ENCODE measurements at places on chromosomes 3 and 15.

DNA sequence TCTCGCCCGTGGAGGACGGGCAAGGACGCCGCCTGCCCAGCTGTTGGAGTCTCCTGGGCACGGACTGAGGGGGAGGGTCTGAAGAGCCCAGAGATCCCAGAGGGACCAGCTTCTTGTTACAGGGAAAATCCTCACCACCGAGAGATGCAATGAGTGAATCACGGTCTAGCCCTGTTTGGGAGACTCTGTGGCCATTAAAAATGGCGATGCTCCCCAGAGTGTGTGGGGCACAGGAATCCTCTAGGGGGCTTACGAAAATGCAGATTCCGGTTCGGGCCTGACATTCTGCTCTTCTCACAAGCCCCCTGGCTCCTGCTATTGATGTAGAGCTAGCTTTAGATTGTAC lies 35.5 kb upstream of the EPHB3 start:
- DNase-seq = no peak

GRCh38 chr3:133211449-133211848 lies 173.3 kb downstream of the TMEM108 start:
- DNase-seq = no peak

DNA sequence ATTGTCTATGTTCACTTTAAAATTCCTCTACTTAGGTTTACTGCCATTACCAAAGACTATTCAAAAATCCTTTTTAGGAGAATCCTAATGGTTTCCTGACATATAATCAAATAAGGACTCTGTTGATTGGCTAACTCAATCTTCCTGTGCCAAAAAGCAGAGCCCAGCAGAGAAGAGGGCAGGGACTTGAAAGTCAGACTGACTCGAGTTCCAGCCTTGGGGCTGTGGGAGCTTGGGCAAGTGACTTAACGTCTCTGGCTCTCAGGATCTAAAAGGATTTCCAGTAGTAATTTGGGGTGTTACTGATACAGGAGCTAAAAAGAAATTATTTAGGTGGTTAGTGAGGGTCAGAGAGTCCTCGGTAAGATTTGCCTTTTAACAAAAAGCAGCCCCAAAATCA lies 10.9 kb downstream of the CCR5 start:
- DNase-seq = no peak

DNA sequence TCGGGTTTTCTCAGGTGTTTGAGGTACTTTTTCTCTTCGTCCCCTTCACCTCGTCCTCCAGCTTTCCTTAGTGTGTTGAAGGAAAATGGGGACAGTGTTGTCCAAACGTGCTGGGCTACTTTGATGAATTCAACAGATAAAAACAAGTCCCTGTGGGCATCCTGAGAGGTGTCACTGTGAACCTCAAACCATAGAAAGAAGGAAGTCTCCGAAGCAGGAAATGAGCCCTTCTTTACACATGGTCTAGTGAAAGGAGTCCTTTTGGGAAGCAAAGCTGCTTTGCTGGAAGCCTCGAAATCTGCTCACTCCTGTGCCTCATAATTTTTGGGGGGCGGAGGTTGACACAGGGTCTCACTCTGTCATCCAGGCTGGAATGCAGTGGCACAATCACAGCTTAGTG lies 10.6 kb downstream of the IL17RB start:
- no peak for DNase-seq

DNA sequence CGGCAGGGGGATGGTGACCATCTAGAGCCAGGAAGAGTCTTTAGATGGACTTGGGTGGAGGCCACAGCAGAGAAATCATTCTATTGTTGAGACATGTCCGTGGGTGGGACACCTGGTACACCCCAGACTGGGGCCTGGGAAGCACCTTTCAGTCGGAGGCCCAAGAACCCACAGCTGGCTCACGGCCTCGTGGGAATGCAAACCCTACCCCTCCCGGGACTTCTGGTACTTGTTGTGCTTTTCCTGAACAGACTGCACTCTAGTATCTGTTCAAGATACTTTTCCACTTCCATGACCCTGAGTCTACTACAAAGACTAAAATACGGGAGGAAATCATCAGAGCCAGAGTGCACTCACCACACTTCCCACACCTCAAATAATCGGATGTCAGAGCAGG lies 60.7 kb downstream of the BDH1 start:
- no peak for DNase-seq

- DNase-seq = no peak
Measured at GRCh38 chr3:113751141-113751540, 4.3 kb downstream of the ATP6V1A start.

DNA sequence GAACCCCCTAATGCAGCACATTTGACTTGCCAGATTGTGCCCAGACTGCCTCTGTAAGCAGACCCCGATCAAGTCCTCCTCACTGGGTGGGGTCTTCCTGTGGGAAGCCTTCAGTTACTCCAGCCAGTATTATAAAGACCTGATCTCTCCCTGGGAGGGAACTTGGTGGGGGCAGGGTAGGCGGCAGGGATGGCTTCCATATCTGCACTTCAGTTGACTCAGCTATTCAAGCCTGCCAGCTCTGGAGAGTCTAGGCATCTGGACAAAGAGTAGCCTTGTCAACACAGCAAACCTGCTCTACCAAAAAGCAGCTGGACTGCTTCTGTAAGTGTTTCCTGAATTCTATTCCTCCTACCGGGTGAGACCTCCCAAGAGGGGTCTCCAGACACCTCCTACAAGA lies 21.0 kb upstream of the SLC25A38 start:
- DNase-seq = no peak

- DNase-seq = no peak
Measured at GRCh38 chr15:42143356-42143755, 13.1 kb downstream of the PLA2G4F start.

GRCh38 chr3:78287085-78287484 lies 1247.2 kb downstream of the ROBO2 start:
- DNase-seq = no peak

DNA sequence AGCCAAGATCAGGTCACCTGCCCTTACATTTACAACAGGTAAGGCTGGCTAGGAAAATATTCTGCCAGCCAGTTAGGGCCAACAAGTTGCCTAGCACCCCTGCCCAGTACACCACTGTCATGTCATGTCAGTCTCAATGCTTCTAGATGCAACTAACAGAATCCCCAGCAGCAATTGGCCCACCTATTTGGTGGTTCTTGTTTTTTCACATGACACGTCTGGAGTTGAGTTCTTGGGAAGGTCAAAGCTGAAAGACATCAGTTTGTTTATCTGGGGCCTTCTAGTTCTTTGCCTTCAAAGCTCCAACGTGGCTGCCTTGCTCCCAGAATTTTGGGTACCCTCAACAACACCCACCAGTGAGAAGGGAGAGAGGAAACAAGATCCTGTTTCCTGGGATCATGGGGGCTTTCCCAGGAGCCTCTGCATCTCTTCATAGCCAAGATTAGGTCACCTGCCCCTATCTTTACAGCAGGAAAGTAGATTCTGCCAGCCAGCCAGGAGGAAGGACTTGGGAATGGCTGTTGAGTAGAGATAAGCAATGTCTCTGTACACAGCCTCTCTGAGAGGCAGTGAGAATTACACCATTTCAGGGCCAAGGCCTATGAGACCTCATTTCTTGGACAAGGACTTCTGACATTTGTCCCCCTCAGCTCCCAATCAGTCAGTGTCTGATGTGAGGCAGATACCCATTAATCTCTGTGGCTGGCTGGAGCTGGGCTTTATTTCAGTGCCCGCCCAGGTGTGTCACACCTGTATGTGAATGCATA lies 8.6 kb downstream of the GPX1 start:
- no peak for DNase-seq

DNA sequence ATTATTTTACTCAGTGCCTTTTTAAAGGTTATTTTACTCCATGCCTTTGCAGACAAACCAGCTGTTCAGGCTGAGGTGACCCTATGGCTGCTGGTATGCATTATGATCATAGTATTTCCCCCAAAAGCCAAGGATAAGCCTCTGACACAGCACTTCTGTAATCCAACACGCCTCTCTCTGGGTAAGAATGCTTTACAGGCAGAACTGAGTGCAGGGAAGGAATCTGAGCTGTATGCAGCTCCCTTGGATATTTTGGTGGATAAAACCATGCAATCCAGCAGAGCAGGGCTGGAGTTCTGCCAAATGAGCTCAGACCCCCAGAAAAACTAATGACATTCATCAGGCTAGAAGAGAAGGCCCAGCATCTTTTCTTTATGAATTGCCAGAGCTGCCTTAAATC lies 11.7 kb upstream of the MAP1A start:
- no peak for DNase-seq

- no peak for DNase-seq
Measured at GRCh38 chr3:107430996-107431245, 53.7 kb downstream of the CCDC54 start.

DNA sequence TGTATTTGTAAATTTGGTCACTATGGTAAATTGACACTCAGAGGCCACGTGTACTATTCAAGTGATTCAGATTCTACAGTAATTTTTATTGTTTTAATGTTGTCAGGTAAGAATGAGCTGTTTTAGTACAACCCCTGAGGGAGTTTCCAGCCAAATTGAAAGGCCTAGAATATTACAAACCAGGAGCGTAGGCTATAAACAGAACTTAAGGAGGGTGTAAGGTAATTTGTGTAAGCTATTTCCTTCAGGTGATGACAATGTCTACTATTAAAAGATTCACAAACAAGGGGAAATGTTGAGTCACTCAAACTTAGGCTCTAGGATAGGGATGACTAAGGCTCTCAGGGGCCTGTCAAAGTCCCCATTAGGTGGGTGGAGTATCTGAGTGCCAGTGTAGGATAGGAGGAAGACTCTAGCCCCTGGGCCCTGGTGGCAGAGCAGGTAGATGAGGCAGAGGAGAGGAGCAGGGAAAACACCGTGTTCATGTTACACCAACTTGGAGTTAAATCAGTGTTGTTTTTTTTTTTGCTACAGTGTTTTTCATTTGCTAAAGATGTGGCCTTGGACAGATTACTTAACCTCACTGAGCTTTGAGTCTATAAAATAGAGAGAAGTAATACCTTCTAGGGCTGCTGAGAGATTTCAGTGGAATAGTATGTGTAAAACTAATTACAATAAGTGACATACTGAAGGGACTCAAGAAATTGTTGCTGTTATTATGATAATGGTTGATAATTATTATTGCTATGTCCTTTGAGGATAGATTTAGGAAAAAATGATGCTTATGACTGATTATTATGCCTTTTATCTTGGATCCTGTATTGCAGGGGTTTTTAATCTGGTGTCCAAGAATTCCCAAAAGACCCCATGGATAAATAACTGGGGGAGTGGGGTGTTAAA lies 10.3 kb downstream of the TM4SF1 start:
- DNase-seq = no peak

GRCh38 chr15:51782357-51782896 lies 31.0 kb downstream of the TMOD2 start:
- DNase-seq = no peak

DNA sequence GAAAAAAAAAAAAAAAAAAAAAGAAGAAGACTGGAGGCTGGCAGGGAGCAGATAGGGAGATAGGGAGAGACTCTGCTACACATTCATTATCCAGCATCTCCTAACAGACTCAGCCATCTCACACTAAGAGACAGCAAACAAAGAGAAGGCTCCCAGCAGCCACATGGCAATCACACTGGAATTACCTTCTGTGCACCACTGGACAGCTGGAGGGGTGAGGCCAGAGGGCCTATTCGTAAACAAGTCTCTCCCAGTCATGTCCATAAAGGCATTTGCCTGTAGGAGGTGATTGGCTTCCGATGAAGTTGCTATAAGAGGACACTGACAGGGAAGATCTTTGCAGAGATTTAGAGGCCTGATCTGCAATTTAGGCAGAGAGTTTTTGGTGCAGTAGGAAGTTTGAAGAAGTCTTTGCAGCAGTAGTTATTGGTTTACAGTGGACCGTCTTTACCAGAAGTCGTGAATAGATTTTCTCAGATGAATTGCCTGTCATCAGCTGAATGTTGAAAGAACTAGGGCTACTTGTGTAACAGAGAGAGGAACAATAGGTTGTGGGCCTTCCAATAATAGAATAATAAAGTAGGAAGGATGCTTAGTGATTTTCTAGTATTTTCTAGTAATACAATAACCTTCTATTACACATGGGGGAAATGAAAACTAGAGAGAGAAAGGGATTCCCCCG lies 89.7 kb downstream of the TP63 start:
- no peak for DNase-seq

- DNase-seq = no peak
Measured at GRCh38 chr3:63274359-63274758, 3.7 kb upstream of the SYNPR start.

DNA sequence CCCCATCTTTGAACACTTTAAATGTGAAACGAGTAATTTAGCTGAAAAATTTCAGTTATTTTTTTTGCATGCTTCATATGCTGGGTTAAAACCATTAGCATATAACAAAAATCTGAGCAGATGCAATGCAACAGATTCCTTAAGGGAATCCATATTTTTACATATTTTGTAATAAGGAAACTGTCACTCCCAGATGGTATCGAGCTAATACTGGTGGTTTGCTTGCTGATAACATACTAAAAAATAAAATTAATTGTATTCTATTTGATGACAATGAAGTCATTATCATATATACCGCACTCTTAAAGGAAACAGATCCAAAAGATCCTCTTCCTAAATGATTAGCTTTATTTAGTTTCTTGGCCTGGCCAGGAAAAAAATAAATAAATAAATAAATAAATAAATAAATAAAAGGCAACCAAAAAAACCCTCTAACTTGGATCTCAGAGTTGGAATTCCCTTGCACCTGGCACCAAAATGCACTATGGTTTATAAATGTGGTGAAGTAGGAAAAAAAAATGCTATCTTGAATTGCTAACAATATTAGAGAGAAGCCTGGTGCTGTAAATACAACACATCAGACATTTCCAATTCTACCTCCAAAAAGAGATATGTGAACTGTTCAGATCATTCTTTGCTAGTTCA lies 503.2 kb upstream of the ARRDC4 start:
- DNase-seq = no peak

- DNase-seq = no peak
Measured at GRCh38 chr15:88011533-88011932, 245.0 kb downstream of the NTRK3 start.

- DNase-seq = no peak
Measured at GRCh38 chr3:144187531-144188210, 216.0 kb downstream of the DIPK2A start.

- DNase-seq = no peak
Measured at GRCh38 chr15:57550640-57551039, 41.1 kb upstream of the MYZAP start.

DNA sequence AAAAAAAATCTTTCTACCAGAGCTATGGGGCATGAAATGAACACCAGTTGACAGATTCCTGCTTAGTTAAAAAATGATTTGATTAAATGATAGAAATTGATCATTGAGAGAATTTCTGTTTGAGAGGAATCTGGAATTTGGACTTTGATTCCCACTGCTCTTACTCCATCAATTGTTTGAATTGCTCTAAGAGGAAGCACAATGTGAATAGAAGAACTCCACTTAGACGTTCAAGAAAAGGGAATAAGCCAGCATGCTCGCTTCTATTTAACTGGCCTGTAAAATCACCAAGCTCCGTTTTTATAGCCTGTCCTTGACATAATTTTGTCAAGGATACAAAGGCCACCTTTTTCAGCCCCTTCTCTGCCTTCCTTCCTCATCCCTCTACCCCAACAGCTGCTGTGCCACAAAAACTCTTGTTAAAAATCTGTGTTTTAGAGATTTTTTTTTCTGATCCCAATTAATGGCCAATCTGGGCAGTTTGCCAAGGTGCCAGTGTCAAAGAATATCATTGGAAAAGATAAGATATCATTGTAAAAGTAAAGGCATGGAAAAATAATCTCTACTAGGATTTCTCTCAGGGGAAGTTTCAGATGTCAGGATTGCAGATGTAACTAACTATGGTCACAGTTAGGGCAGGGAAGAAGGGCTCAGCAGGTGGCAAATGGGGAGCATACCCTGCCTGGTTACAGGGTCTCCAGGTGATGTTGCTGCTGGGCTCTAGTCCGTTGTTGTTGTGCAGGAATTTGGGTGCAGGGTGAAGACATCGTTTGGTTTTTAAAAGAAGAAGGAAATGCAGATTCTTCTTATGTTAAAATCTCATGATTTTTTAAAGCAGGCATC lies 301.8 kb upstream of the PDZRN3 start:
- no peak for DNase-seq
